Kidney epithelial cell (primary cell): ENCODE measurements at places on chromosomes 6 and 20. TPM values are rescaled to one million over a fixed set of nuclear protein-coding genes. Genes with fewer than 3 reads are reported as not detected.

SIRPB2 gene
- total RNA-seq, result not detected in 2 replicates

IL17A gene
- not detected in 2 replicates for total RNA-seq

DNA sequence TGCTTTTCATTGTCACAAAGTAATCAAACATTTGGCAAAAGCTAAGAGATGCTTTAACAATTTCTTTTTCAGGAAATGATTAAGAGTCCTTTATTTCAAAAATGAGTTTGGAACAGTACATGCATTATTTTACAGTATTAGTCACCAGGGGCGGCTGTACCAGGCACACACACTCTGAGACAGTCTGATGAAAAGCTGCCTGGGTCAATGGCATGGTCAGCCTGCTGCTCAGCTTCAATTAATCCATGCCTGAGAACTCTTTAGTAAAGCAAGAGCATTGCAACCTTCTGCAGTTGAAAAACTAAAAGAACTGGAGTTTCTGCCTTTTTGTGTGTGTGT is 105.5 kb downstream of the TULP4 start:
- DNase-seq, result no peak

SAMD3 gene
- total RNA-seq, result 0.07 TPM in 1 of 2 replicates, not detected in the other

- no peak for DNase-seq
Observed at GRCh38 chr6:39902136-39902535, 32.1 kb downstream of the MOCS1 start.

GRCh38 chr20:45810191-45810970 is 2.1 kb upstream of the UBE2C start:
- no peak for DNase-seq

GRCh38 chr20:4673371-4674001 is 48.2 kb upstream of the PRND start:
- no peak for DNase-seq

RIPOR2 gene
- total RNA-seq, result 0.79 and 1.8 TPM in 2 replicates

SGK2 gene
- total RNA-seq, result 0.54 and 1.2 TPM in 2 replicates

DNA sequence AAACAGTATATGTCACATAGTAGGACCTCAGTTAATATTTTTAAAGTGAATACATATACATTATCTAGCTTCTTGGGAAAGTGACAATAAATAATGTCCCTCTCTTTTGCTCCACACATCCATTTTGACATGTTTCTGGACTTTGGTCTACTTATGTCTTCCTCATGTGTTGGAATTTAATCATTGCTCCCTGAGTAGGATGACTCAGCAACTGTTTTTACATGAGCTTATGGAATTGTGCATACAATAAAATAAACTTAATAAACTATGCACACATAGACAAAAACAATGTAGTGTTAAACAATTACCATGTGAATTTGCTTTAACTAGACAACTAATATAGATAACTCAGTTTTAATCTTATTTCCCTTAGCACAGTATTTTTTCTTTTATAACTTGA is 503.8 kb downstream of the TFAP2B start:
- no peak for DNase-seq

GRCh38 chr6:119942078-119942752 is 592.7 kb upstream of the MAN1A1 start:
- DNase-seq, result no peak

DNA sequence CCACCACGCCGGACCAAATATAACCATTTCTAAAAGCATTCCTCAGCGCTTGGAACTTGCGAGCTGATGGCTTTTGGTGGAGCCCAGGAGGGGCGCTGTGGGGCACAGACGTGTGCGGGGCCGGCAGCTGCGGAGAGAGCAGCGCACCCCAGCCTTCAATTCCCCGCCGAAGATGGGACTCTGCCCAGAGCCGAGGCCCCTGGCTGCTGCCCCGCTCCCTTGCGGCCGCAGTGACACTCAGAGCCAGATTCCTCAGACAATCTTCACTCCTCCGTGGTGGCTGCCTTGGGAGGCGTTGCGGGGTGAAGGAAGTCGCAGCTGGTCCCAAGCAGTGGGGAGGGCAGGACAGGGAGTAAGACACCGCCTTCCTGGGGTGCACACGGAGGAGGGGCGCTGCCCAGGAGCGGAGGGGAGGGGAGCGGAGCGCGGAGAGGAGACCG is 87.7 kb downstream of the TMEM242 start:
- DNase-seq, result no peak

GRCh38 chr20:1491860-1492642 is 831 bp upstream of the SIRPB2 start:
- no peak for DNase-seq

SLC22A23 gene
- total RNA-seq, result 3.6 and 5.1 TPM in 2 replicates

DNA sequence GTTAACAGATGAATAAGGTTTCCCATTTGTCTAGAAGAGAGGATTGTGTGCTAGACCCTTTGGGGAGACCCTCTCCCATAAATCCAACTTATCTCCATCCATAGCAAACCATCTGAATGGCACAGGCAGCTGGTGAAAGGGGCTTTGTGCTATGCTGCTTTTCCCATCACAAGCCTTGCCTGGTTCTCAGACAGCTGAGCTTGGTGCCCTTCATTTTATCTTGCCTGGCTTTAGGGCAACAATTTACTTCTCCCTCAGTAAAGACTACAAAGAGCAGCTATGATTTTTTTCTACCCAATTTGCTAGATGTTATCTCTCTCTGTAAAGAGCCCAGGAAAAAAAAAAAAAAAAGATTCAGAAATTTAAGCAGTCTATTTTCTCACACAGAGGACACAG is 117.0 kb upstream of the COL21A1 start:
- DNase-seq, result no peak

DNA sequence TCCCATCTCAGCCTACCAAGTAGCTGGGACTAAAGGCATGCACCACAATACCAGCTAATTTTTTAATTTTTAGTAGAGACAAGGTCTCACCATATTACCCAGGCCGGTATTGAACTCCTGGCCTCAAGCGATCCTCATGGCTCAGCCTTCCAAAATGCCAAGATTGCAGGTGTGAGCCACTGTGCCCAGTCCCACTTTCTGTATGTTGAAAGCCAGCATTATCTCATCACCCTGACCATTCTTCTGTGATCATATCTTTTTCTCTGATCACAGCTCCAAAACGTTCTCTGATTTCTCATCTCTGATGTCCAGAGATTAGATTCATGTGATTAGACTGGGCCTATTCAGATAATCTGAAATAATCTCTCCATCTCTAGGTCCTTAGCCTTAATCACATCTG is 337.7 kb downstream of the TPBG start:
- DNase-seq, result no peak

SLCO4A1 gene
- 38.6 and 49.7 TPM in 2 replicates for total RNA-seq

C6orf89 gene
- total RNA-seq, result 31.4 and 42.5 TPM in 2 replicates

POM121L2 gene
- total RNA-seq, result not detected in 2 replicates

- no peak for DNase-seq
Observed at GRCh38 chr6:124389127-124389526, 573.1 kb upstream of the RNF217 start.

- no peak for DNase-seq
Observed at GRCh38 chr6:35626401-35626800, 62.3 kb downstream of the FKBP5 start.

GRCh38 chr20:32449890-32450401 is 91.8 kb downstream of the ASXL1 start:
- DNase-seq, result no peak

- DNase-seq, result no peak
Observed at GRCh38 chr6:114651611-114652010, 308.8 kb upstream of the HS3ST5 start.

NCOA6 gene
- total RNA-seq, result 16.6 and 18.0 TPM in 2 replicates

- DNase-seq, result no peak
Observed at GRCh38 chr6:128271011-128271410, 249.4 kb downstream of the PTPRK start.

GRCh38 chr6:40349123-40349900 is 237.9 kb downstream of the LRFN2 start:
- no peak for DNase-seq

TMEM242 gene
- total RNA-seq, result 6.7 and 9.6 TPM in 2 replicates

PRR18 gene
- 0.13 and 0.55 TPM in 2 replicates for total RNA-seq

- no peak for DNase-seq
Observed at GRCh38 chr20:11979306-11979990, 61.8 kb downstream of the BTBD3 start.

PHACTR1 gene
- total RNA-seq, result 1.8 and 2.2 TPM in 2 replicates

DNA sequence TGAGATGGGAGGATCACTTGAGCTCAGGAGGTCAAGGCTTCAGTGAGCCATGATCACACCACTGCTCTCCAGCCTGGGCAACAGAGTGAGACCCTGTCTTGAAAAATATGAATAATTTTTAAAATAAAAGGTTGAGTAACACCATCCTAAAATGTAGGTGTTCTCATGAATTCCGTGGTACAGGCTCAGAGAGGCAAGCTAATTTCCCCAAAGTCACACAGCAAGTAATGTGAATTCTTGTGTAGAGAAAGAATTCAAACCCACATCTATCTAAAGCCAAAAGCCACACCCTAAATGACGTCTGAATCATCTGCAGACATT is 80.5 kb downstream of the ZNF217 start:
- no peak for DNase-seq

SHLD1 gene
- 1.3 and 1.6 TPM in 2 replicates for total RNA-seq

DNA sequence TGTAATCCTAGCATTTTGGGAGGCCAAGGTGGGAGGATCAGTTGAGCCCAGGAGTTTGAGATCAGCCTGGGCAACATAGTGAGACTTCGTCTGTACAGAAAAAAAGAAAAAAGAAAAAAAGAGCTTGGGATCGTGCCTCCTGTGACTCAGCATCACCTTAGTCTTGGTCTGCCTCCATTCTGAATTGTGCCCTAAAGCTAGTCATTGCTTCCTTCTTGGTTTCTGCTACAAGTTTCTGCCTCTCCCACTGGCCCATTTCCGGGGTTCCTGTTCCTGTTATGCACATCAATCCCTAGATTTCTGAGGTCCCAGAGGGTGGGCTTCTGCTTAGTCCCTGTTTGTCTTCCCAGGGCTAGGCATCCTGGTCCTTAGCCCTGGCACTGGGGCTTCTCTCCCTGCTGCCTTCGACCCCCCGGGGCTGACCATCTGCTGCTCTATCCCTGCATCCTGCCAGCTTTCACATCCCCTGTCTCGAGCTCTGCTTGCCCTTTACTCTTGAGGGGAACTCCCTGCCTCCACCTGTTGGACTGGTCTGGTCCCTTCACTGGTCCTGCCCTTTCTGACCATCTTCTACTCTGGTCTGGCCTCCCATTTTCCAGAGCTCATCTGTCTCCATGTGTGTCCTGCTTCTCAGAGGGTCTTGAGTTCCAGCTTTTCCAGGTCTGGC is 77.5 kb upstream of the ESR1 start:
- DNase-seq, result no peak

DNA sequence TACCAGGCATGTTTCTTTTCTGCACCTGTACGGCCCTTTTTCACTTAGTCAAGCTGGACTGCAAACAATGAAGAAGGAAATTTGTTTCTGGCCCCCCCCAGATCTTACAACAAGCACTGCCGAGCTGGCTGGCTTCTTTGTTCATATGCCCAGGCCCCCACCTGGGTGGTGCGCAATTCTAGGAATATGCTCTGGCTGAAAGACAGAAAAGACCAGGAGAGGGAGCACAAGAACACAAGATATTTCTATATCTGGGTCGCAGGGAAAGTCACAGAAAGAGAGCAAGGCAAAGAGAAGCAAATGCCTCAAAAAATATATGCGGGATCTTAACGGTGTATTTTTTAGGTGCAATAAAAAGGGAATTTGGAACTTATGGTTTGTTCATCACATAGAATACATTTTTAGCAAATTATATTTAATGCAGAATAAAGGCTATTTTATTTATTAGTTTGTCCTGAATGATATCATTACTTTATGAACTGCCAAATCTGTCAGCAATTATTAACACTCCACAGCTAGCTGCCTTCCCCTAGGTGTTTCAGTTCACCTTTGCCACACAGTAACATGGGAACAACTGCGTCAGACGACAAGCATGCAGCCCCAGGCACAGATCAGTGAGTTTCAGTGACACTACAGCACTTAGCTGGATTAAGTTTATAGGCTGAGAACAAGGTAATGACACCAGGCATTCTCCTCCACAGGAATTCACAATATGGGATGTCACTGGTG is 76.5 kb downstream of the GJA10 start:
- no peak for DNase-seq

DNA sequence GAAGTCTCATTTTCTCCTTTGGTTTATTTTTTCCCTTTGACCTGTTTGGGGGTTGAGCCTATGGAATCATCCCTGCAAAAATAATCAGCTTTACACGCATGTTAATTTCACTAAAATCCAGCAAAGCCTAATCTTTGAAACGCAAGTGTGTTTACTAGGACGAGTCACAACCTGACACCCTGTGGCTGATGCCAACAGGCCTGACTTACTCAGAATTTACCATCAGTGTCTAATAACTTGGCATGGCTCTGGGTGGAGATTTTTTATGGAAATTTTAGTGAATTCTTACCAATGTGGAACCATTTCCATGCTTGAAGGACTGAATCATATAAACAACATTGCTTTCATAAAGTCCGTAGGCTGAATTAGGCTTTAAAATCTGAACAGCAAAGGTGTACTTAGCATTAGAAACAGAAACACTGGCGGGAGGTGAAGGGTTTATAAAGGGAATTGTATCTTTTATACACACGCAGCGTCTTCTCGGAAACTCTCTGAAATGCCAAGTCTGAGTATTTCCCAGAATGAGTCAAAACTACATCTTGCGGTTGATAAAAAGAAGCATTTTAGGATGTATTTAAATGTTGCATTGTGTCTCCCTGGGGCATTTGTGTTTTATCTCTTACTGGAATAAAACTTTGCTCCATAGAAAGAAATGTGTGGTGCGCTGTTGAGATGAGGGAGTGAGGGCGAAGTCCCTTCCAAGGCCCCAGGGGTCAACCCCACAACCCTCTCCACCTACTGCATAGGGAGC is 81.2 kb downstream of the DACT2 start:
- no peak for DNase-seq

DNA sequence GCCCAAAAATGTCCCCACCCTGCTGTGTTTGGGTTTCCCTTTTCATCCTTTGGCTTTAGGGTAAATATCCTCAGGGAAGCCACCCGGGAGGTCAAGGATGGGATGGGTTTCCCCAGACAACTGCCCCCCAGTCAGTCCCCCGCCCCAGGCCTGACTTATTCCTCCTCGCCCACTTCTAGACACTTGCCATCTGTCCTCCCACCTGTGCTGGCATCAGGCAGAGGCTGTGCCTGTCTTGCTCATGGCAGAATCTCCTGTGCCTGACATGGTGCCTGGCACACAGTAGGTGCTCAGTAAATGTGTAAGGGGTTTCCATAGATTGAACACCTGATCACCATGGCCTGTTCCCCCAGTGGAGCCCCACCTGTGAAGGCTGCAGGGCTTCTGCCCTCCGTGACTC is 141.8 kb downstream of the PHACTR3 start:
- DNase-seq, result no peak

DNA sequence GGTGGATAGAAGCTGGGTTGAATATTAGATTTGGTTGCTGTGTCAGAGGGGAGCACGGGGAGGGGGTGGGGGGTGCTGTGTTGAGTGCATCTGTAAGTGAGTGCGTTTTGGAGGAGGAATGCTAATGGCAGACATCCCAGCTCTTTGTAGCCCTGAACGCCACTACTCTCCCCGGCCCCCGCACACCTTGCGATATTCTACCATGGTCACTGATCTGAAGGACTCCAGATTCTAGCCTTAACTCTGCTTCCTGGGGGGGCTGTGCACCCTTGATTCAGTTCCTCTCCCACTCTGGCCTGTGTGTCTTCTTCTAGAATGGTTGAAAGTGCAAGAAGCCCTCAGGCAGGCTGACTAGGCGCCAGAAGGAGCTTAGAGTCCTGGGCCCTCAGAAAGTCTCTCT is 7.1 kb downstream of the GLP1R start:
- DNase-seq, result no peak

GRCh38 chr6:10389739-10390494 is 25.0 kb downstream of the TFAP2A start:
- DNase-seq, result no peak

BNIP5 gene
- 0.07 TPM in 1 of 2 replicates, not detected in the other for total RNA-seq

GRCh38 chr6:122804962-122805485 is 16.0 kb downstream of the SMPDL3A start:
- DNase-seq, result no peak

- DNase-seq, result no peak
Observed at GRCh38 chr20:10985536-10985935, 311.7 kb upstream of the JAG1 start.
